ENCODE measurements at places on chromosomes 3 and 15. TPM values are rescaled to one million over a fixed set of nuclear protein-coding genes. Genes with fewer than 3 reads are reported as not detected.
A peak's percentile ranks its signal among the peaks of the same experiment; 100 is the strongest.

RNU5B-1 gene
- polyA plus RNA-seq, result not detected

- DNase-seq, result peak; percentile 6
Observed at GRCh38 chr3:155080692-155081091, 573 bp downstream of the MME start.

CYB561D2 gene
- 10.1 TPM for polyA plus RNA-seq

SPTSSB gene
- polyA plus RNA-seq, result 23.5 TPM

ZNF660 gene
- polyA plus RNA-seq, result 5.4 TPM

DNA sequence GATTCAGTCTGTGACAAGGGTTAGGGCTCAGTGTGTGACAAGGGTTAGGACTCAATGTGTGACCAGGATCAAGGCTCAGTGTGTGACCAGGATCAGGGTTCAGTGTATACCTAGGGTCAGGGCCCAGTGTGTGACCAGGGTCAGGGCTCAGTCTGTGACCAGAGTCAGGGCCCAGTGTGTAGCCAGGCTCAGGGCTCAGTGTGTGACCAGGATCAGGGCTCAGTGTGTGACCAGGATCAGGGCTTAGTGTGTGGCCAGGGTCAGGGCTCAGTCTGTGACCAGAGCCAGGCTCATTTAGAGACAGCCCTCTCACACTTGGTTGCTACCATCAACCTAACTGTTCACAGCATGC lies 24.2 kb downstream of the LOXL1 start:
- DNase-seq, result no peak

CLDN1 gene
- polyA plus RNA-seq, result 2.7 TPM

- no peak for DNase-seq
Observed at GRCh38 chr15:29270169-29270955, 740 bp upstream of the NSMCE3 start.

- no peak for DNase-seq
Observed at GRCh38 chr15:25787381-25787780, 75.7 kb downstream of the ATP10A start.

MGA gene
- 37.7 TPM for polyA plus RNA-seq

MED12L gene
- 5.6 TPM for polyA plus RNA-seq

SLC27A2 gene
- polyA plus RNA-seq, result 2.1 TPM

All from GM23338 (cell line).